Caco-2 (cell line): ENCODE measurements at places on chromosomes 1 and 21. TPM values are rescaled to one million over a fixed set of nuclear protein-coding genes. Genes with fewer than 3 reads are reported as not detected.
A peak's percentile ranks its signal among the peaks of the same experiment; 100 is the strongest.

DNA sequence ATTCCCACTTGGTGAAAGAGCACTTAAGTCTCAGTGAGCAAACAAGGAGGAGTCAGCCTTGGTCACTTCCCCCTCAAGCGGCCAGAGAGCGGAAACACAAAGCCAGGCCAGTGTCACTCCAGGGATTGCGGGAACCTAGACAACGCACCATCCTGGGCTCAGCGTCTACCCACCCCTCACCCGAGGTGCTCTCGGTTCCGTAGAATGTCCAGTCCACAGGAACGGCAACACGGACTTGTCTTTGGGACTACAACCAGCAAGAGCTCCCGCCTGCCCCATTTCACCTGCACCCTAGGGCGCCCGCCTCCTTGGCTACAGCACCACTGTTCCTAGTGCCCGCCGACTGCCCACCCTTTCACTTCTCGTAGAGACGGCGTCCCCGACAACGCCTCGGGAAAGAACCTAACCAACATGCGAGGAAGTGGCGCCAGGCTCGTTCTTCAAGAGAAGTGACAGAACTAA lies 509 bp downstream of the GDAP2 start:
- DNase-seq, result peak; percentile 56

- DNase-seq, result no peak
These were observed 18.3 kb downstream of the AXDND1 start for GRCh38 chr1:179384027-179384426.

DNA sequence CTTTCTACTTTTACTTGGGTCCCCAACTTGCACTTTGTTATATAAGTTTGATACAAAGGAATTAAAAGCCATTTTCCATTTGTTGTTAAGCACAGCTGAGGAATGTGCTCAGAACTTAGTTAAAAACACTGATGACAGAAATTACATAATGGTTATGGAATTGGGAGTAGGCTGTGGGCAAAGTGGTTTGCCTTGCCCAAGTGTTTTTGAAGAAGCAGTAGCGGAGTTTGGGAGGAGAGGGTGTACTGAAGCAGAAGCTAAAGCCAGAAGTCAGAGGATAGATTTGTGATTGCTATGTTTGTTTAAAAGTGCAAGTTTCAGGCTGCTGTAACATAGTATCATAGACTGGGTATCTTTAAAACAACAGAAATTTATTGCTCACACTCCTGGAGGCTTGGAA lies 391.8 kb downstream of the DUSP10 start:
- no peak for DNase-seq

Gene KIRREL1
- total RNA-seq, result 41.5 and 45.4 TPM in 2 replicates

DNA sequence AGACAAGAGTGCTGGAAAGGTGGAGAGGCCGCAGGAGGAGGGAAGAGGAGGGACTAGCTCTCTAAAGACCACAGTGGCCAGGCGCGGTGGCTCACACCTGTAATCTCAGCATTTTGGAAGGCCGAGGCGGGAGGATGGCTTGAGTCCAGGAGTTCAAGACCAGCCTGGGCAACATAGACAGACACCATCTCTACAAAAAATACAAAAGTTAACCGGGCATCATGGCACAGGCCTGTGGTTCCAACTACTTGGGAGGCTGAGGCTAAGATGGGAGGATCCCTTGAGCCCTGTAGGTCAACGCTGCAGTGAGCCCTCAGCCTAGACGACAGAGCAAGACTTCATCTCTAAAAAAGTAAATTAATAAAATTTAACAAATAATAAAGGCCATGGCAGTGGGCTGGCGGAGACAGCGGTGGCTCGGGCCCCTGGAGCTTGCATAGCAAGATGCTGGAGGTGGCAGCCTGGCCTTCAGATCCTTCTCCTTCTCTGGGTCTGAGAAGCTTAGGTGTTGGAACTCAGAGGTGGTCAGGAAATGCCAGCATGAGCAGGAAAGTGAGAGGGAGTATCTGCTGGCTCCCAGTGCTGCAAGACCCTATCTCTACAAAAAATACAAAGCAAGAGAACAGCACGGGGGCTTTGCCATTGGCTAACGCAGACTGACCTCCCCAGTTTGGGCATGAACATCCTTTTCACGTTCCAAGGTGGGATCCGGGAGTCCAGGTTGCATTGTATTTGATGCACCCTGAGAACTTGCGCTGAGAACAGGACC lies 10.7 kb downstream of the WNT3A start:
- DNase-seq, result no peak

GRCh38 chr1:156103521-156103947 lies 11.0 kb upstream of the LMNA start:
- no peak for DNase-seq

Gene RCOR3
- total RNA-seq, result 42.3 TPM in 2 replicates

- no peak for DNase-seq
These were observed 10.2 kb upstream of the CAMK2N1 start for GRCh38 chr1:20496241-20496661.

Gene OR10Z1
- total RNA-seq, result not detected in 2 replicates

Gene DTL
- 20.3 and 23.6 TPM in 2 replicates for total RNA-seq

DNA sequence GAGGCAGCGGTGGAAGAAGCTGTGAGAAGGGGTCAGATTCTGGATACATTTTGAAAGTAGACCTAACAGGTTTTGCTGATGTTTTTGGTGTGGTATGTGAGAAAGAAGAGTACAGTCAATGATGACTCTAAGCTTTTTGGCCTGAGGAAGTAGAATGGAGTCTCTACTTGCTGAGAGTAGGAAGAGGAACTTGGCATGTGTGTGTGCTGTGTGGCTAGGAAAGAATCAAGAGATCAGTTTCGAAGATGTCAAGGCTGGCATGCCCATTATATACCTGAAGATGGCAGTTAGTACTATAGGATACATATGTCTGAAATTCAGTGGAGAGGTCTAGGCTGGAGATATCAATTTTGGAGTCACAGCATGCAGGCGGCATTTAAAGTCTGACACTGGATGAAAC lies 64.4 kb downstream of the MAB21L3 start:
- DNase-seq, result no peak
